ENCODE measurements at places on chromosomes 5 and 9. TPM values are rescaled to one million over a fixed set of nuclear protein-coding genes. Genes with fewer than 3 reads are reported as not detected.

The IRGM gene
- not detected for total RNA-seq

The GLRA1 gene
- not detected for total RNA-seq

The DNM1 gene
- 14.8 TPM for total RNA-seq

The MYOT gene
- total RNA-seq: not detected

The SLC34A1 gene
- total RNA-seq: not detected
